Glomerular endothelial cell (primary cell): ENCODE measurements at places on chromosomes 7 and 10. TPM values are rescaled to one million over a fixed set of nuclear protein-coding genes. Genes with fewer than 3 reads are reported as not detected.

The FRMPD2 gene
- 0.24 TPM in 1 of 2 replicates, not detected in the other for total RNA-seq

GRCh38 chr10:83965473-83965872 lies 173.8 kb upstream of the GHITM start:
- DNase-seq = no peak

The CUL2 gene
- total RNA-seq = 32.0 and 33.8 TPM in 2 replicates

GRCh38 chr10:65123120-65123519 lies 1601.9 kb downstream of the REEP3 start:
- DNase-seq = no peak

The C10orf62 gene
- not detected in 2 replicates for total RNA-seq

The EVX1 gene
- not detected in 2 replicates for total RNA-seq
